ENCODE measurements at places on chromosomes 2 and 18. TPM values are rescaled to one million over a fixed set of nuclear protein-coding genes. Genes with fewer than 3 reads are reported as not detected.

The CYP20A1 gene
- polyA plus RNA-seq = 20.8 TPM

DNA sequence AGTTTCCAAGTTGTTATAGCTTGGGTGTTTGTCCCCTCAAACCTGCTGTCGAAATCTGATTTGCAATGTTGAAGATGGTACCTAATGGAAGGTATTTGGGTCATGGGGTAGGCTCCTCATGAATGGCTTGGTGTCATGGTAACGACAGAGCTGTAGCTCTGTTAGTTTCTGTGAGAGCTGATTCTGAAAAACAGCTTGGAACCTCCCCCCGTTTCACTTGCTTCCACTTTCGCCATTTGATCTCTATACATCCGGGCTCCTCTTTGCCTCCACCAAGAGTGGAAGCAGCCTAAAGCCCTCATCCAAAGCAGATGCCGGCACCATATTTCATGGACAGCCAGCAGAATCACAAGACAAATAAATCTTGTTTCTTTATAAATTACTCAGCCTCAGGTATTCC is 1035.1 kb upstream of the SLC39A10 start:
- no peak for DNase-seq
- H3K4me3 ChIP-seq = no peak overlapping the region
- no peaks in the 10 kb centered on the region for H3K4me1 ChIP-seq
- H3K27me3 ChIP-seq = no peaks in the 10 kb centered on the region
- H3K36me3 ChIP-seq = no peaks in the 10 kb centered on the region
- H3K27ac ChIP-seq = no peak overlapping the region

The GALR1 gene
- polyA plus RNA-seq = not detected

The RBM43 gene
- 1.1 TPM for polyA plus RNA-seq

GRCh38 chr2:22703286-22703920 is 681.6 kb upstream of the KLHL29 start:
- H3K27ac ChIP-seq = no peak overlapping the region
- no peaks in the 10 kb centered on the region for H3K36me3 ChIP-seq
- DNase-seq = no peak
- H3K4me1 ChIP-seq = no peaks in the 10 kb centered on the region
- no peaks in the 10 kb centered on the region for H3K27me3 ChIP-seq
- H3K4me3 ChIP-seq = no peak overlapping the region

GRCh38 chr2:218887079-218887478 is 6.4 kb downstream of the WNT10A start:
- H3K27me3 ChIP-seq = no peaks in the 10 kb centered on the region
- peak overlapping the region; percentile 35 for H3K4me3 ChIP-seq
- H3K36me3 ChIP-seq = no peaks in the 10 kb centered on the region
- H3K4me1 ChIP-seq = peaks cover 51% of the 10 kb centered on the region

- no peak overlapping the region for H3K27ac ChIP-seq
- no peaks in the 10 kb centered on the region for H3K36me3 ChIP-seq
- no peak for DNase-seq
- H3K27me3 ChIP-seq = no peaks in the 10 kb centered on the region
Observed at GRCh38 chr2:84781942-84782716, 98.8 kb downstream of the TRABD2A start.

DNA sequence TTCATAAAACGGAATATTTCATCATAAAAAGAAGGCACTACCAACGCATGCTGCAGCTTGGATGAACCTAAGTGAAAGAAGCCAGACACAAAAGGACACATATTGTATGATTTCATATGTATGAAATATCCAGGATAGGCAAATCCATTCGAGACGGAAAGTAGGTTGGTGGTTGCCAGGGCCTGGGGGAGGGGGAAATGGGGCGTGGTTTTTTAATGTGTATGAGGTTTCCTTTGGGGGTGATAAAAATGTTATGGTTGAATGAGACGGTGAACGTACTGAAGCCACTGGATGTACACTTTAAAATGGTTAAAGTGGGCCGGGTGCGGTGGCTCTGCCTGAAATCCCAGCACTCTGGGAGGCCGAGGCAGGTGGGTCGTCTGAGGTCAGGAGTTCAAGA is 20.0 kb upstream of the SPATA3 start:
- DNase-seq = no peak
- no peaks in the 10 kb centered on the region for H3K36me3 ChIP-seq

- H3K27ac ChIP-seq = no peak overlapping the region
- H3K4me3 ChIP-seq = no peak overlapping the region
- no peaks in the 10 kb centered on the region for H3K4me1 ChIP-seq
- H3K36me3 ChIP-seq = no peaks in the 10 kb centered on the region
- no peak for DNase-seq
- H3K27me3 ChIP-seq = no peaks in the 10 kb centered on the region
Observed at GRCh38 chr18:79542876-79543750, 136.5 kb upstream of the CTDP1 start.

The TMEM247 gene
- not detected for polyA plus RNA-seq

DNA sequence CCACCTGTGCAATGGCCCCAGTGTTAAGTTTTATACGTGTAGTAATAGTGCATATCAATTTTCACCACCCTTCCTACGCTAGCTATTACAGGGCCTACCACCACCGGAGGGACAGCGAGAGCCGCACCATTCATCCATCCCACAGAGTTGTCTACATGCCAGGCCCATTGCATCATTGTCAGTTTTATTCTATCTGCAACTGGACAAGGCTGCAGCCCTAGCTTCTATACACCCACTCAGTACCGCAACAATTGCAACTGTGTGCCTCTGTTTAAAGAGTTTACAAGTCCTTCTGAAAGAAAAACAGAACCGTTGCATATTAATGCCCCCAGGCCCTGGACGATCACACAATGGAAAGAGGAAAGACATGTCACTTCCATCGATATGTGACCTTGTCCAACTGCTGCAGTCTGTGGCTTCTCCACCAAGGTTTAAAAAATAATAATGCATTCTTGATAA is 58.6 kb downstream of the ZEB2 start:
- no peaks in the 10 kb centered on the region for H3K27me3 ChIP-seq
- H3K36me3 ChIP-seq = no peaks in the 10 kb centered on the region
- no peak for DNase-seq
- no peak overlapping the region for H3K4me3 ChIP-seq

The TGFA gene
- polyA plus RNA-seq = not detected

The NDUFAF7 gene
- 25.7 TPM for polyA plus RNA-seq

The TEX44 gene
- polyA plus RNA-seq = not detected

DNA sequence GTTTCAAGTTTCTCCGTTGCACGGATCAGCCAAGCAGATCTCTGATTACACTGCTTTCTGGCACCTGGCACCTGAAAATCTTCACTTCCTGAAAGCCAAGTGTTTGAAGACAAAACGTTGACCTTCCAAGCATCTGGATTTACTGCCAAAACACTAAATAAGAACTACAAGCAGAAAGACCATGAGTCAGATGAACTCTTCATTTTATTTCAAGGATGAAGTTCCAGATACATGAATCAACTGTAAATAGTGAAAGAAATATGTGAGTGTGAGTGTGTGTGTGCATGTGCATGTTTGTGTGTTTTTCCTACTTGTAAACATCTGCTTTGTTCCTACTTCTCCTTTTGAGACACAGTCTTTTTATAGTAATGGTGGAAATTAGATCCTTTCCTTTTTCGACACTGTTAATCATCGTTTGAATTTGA is 60.0 kb upstream of the DTNA start:
- no peak overlapping the region for H3K4me3 ChIP-seq
- no peak for DNase-seq
- H3K27ac ChIP-seq = no peak overlapping the region
- no peaks in the 10 kb centered on the region for H3K36me3 ChIP-seq
- H3K27me3 ChIP-seq = no peaks in the 10 kb centered on the region

DNA sequence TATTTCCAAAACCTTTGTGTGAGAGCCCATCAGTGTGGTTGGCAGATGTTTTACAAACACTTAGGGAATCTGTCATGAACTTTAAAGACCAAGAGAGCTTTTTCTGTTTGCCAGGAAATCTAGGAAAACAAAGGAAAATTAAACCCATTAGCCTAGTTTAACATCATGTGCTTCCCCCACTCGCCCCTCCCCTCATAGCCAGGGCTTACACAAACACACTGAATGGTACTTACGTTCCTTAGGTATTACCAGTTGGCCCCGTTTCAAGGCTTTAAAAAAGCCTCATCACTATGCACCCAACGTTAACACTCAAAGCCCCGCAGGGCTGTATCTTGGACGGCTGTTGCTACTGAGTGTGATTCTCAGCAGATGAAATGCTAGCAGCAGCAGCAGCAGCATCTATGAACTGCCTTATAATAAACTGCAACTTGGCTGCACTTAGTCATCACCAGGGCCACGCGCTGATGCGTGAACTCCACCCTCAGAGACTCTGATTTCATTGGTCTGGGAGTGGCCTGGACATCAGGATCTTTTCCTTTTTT is 20.1 kb upstream of the TTC39C start:
- no peaks in the 10 kb centered on the region for H3K27me3 ChIP-seq
- H3K4me1 ChIP-seq = peaks cover 30% of the 10 kb centered on the region
- H3K36me3 ChIP-seq = no peaks in the 10 kb centered on the region

DNA sequence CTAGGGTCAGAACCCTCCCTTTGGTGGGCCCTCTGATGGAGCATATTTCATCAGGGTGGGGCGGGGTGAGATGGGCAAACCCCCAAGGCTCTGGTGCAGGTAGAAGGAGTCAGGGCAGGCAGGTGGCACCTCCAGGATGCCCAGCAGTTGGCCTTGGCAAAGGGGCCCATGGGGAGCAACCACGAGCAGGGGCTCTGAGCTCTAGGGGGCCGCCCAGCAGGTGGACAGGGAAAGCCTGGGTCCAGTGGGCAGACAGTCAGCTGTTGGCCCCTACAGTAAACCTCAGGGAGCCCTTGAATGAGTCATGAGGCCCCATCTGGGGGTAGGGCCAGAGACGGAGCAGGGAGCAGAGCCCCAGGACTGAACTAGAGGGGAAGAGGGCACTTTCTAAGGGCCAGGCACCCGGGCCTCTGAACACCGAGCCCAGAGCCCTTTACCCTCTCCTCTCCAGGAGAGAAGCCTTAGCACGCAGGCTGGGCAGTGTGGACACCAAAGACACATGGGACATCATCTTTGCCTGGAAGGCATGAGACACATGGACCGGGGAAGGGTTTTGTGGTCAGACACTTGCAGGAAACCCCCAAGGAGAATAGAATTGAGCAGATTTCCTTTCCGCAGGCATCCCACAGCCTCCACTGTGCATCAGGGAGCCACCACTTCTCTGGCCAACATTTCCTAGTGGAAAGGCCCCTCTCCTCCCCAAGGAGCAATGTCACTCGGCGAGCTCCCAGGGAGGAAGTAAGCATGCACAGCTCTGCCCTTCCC is 257.3 kb downstream of the GLI2 start:
- no peaks in the 10 kb centered on the region for H3K4me1 ChIP-seq
- no peaks in the 10 kb centered on the region for H3K27me3 ChIP-seq
- no peaks in the 10 kb centered on the region for H3K36me3 ChIP-seq
- no peak overlapping the region for H3K4me3 ChIP-seq
- no peak for DNase-seq

- no peak overlapping the region for H3K27ac ChIP-seq
- H3K27me3 ChIP-seq = no peaks in the 10 kb centered on the region
- no peak overlapping the region for H3K4me3 ChIP-seq
- H3K36me3 ChIP-seq = no peaks in the 10 kb centered on the region
- no peak for DNase-seq
Observed at GRCh38 chr2:200695191-200695590, 109.4 kb downstream of the AOX1 start.

DNA sequence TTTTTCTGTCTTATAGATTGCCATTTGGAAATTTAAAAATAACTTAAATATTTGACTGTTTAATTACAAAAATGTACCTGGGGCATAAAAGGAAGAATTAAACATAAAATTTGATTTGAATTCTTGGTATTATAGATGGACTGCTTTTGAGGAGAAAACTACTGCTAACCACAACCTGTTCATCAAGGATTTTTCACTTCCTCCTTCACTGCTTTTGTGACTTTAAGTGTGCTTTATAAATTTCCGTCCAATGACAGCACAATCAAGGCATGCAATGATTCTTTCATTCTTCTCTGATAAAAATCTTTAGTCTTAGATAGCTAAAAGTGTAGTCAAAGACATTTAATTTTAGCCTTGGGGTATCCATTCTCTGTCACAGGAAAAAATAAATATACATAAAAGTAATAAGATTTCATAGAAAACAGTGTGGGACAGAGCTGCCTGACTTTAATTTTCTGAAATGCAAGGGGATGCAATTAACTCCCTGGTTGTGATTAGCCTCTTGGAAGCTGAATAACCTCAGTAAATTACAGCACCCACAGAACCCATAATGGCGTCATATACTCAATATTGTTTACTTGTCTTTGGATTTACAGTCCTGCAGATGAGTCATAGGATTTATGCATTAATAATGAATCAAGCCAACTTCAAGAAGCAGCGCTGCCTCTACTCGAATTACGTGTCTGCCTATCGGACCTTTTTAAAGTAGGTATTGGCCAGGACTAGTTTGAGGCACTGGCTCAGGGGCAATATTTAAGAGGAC is 587.9 kb downstream of the NRXN1 start:
- no peaks in the 10 kb centered on the region for H3K36me3 ChIP-seq
- no peaks in the 10 kb centered on the region for H3K4me1 ChIP-seq
- no peak overlapping the region for H3K4me3 ChIP-seq
- no peak for DNase-seq
- no peaks in the 10 kb centered on the region for H3K27me3 ChIP-seq

- H3K4me3 ChIP-seq = peak overlapping the region; percentile 90
- no peak for DNase-seq
- H3K4me1 ChIP-seq = peaks cover 5% of the 10 kb centered on the region
Observed at GRCh38 chr2:112055730-112056625, 909 bp downstream of the TMEM87B start.

- H3K27ac ChIP-seq = no peak overlapping the region
- no peak overlapping the region for H3K4me3 ChIP-seq
- H3K36me3 ChIP-seq = peaks cover 32% of the 10 kb centered on the region
- H3K4me1 ChIP-seq = 0 out of 2 replicates have a peak, but pooled peaks cover under 1% of the 10 kb centered on the region
- H3K27me3 ChIP-seq = no peaks in the 10 kb centered on the region
- DNase-seq = no peak
Observed at GRCh38 chr2:112093216-112093615, 38.1 kb downstream of the TMEM87B start.

GRCh38 chr18:59484561-59485328 is 125.7 kb upstream of the LMAN1 start:
- H3K27ac ChIP-seq = no peak overlapping the region
- no peaks in the 10 kb centered on the region for H3K36me3 ChIP-seq
- H3K4me3 ChIP-seq = no peak overlapping the region
- no peaks in the 10 kb centered on the region for H3K27me3 ChIP-seq

The RBM44 gene
- polyA plus RNA-seq = 0.20 TPM

- H3K27ac ChIP-seq = peak overlapping the region; percentile 73
- H3K4me1 ChIP-seq = peaks cover 17% of the 10 kb centered on the region
- H3K4me3 ChIP-seq = no peak overlapping the region
- DNase-seq = peak; percentile 79
- H3K36me3 ChIP-seq = no peaks in the 10 kb centered on the region
- no peaks in the 10 kb centered on the region for H3K27me3 ChIP-seq
Observed at GRCh38 chr2:151771599-151772358, 37.5 kb upstream of the NEB start.

Data from GM12878 (cell line).